ENCODE measurements at places on chromosomes 7 and 10.

DNA sequence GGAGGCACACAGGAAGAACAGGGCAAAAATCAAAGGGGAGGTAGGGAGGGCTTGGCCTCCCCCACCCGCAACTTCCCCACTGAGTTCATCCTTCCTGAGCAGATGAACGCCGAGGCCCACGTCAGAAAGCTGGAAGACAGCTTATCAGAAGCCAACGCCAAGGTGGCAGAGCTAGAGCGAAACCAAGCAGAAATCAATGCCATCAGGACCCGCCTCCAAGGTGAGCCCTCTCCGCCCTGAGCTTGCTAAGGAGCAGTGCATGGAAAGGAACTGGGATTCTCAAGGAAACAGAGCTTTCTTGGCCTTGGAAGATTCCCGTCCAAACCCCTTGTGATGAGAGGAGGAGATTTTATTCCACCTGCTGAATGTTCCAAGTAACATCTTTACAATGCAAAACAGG, 16.5 kb downstream of the MYH16 start:
- DNase-seq: no peak

- no peak for DNase-seq
Measured at GRCh38 chr10:20765066-20765465, 132.0 kb downstream of the NEBL start.

DNA sequence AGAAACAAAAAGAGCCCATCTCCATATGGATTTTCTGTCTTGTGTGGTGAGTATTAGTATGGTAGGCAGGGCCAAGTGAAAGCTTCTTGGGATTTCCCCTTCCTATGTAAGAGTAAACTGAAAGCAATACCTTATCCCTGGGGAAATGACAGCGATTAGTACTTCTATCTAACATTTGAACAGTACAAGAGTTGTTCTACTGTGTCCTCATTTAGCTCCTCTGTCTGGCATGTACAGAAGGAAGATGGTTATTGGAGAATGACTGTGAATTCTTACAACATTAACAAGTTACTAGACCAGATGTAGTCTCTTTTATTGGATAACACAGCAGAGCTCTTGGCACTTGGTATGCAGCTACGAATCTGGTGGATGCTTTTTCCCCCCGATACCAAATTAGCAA, 17.9 kb upstream of the TRIL start:
- no peak for DNase-seq

DNA sequence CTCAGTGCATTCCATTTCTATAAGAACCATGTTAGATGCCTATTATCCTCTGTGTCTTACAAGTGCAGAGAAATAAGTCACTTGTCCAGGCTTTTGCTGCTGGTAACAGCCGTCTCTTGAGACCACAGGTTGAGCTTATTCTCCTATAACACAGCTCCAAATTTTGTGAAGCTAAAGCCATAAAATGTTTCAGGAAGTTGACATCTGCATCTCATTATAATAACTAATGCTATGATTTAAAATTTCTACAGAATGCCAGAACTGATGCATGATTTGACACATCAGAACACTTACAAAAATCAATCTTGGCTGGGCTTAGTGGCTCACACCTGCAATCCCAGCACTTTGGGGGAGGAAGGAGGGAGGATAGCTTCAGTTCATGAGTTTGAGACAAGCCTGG, 986.9 kb downstream of the TYW1 start:
- no peak for DNase-seq

DNA sequence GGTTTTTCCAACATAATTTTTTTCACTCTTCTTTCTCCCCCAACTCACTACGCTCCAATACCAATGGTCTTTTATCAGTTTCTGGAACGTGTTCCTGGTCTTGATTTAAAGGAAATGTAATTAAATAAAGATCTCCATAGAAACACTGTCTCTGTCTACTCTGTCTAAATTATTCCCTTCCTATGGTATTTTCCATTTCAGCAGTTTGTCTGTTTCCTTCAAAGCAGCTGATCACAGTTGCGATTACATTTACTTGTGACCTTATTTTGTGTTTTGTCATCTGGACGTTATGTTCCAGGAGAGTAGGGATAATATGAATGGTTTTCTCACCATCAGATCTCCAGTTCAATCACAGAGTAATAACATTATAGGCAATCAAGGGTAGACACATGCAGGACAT, 359.2 kb downstream of the NRG3 start:
- DNase-seq: no peak

- DNase-seq: no peak
Measured at GRCh38 chr10:12351447-12351846, 2.1 kb downstream of the CAMK1D start.

DNA sequence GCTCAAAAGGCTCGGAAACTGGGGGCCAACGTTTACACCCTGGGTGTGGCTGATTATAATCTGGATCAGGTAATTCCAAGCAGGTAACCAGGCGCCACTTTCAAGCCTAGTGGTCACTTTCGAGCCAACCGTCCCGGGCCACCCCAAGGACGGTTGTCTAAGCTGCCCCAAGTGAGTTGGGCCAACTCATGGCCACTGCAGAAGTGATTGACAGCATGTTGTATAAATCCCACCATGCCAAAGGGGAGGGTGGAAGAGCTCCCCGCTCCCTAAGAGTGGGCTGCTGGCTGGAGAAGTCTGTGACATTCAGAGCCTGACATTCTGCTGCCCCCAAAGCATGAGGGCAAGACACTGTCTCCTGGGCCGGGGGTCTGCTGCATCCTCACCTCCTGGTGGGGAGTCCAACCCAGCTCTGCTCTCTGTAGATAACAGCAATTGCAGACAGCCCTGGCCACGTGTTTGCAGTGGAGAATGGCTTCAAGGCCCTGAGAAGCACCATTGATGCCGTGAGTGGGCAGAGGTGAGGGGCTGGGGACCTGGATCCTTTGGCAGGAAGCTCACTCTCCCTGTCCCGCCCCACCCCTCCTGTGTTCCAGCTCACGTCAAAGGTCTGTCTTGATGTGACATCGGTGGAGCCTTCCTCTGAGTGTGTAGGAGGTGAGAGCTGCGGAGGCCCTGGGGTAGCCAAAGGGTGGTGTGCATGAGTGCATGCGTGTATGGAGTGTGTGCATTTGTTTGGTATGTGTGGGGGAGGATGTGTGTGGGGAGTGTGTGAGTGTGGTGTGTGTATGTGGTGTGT, 10.8 kb downstream of the ANTXRL start:
- DNase-seq: no peak

DNA sequence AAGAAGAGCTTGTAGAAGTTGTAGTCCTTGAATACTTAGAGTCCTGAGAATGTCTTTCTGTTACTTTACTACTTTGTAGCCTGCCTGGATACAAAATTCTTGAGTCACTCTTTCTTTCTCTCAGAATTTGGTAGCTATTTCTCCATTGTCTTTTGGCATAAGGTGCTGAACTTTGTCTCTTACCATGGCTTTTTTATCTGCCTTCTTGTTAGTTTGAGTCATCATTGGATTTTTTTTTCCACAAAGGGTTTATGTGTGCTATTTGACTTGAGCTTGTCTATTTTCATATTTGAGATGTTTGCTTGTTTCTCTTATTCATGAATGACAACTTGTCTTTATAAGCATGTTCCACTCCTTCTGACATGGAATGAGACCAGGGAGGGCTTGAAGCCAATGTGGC, 74.5 kb upstream of the EXOC6 start:
- no peak for DNase-seq

DNA sequence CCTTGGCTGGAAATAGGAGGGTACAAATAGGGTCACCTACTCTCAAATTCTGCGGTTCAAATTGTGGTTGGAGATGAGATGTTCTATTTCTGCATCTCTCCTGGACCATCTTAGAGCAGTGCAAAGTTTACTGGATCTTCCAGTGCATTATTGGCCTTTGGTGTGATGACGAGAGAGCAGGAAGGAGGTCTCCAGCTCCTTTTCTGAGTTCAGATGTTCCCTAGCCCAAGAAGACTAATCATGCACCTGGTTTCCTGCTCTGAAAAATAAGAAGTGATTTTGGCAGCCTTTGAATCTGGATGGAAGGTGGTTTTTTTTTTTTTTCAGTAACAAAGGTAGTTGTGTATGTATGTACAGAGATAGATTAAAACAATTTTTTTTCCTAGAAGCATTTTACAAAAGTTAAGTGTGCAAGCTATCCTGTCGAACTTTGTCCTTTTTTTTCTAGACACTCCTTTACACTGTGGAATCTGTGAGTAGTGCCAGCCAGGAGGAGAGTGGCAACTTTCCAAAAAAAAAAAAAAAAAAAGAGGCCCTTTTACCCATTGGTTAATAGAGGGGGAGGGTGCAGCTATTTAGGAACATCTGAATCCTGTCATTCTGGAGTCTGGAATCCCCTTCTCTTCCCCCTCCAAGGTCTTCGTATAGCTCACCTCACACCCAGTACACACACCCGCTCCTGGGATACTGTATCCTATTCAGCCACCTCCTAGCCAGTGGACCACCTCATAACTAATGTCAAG, 26.3 kb downstream of the PAPSS2 start:
- DNase-seq: no peak

- DNase-seq: no peak
Measured at GRCh38 chr7:52753855-52754254, 281.6 kb upstream of the POM121L12 start.

DNA sequence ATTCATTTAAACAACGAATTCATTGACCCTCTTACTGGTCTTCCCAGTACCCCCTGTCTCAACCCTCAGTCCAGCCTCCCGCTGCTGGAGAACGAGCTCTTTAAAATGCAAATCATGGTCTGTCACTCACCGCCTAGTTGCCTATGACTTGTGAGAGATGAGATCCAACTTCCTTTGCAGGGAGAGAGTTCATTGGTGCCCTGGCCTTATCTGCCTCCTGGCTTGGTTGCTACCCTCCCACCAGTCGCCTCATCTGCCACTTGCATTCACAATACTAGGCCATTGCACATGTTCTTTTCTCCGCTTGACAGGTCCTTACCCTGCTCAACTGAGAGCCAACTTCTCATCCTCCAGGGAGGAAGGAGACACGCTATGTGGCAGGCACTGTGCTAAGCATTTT, 54.0 kb upstream of the MXI1 start:
- no peak for DNase-seq

- no peak for DNase-seq
Measured at GRCh38 chr10:89792187-89792586, 90.8 kb downstream of the KIF20B start.

GRCh38 chr10:104580774-104581675, 60.1 kb upstream of the SORCS3 start:
- peak; percentile 67 for DNase-seq

DNA sequence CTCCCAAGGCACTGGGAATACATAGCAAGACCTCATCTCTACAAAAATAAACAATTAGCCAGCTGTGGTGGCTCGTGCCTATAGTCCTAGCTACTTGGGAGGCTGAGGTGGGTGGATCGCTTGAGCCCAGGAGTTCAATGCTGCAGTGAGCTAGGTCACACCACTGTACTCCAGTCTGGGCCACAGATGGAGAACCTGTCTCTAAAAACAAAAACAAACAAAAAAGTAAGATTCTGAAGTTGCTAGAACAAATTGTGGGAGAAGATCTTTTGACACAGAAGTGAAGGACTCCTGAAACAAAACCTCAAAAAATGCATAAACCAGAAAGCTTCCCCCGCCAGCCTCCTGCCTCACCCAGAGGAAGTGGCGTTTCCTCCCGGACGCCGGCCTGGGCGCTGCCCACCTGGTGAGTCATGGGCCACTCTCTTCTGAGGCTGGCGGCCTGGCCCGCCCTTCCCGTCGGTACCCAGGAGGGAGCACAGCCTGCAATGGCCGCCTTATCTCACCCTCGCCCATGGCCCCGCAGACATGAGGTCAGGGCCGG, 25.4 kb upstream of the ELN start:
- peak; percentile 6 for DNase-seq

GRCh38 chr7:151885202-151885580, 8.3 kb upstream of the PRKAG2 start:
- DNase-seq: no peak

- DNase-seq: no peak
Measured at GRCh38 chr10:88901206-88901983, 21.4 kb downstream of the STAMBPL1 start.

DNA sequence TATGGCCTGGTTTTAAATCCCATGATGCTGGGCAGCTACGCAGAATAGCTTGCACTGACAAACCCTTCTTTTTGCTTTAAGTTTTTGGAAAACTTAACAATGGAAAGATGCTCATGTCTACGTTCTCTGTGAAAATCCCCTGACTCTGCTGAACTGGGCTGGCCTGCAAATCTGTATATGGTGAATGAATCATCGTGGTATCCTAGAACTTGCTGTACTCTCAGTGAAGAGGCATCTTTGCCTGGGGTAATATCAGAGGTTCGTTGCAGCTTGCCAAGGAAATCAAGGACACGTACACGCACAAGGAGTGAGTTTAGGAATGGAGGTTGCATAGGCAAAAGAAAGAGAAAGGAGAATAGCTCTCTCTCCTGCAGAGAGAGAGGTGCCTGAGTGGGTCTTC, 382.0 kb upstream of the ADARB2 start:
- no peak for DNase-seq

- no peak for DNase-seq
Measured at GRCh38 chr10:68924593-68924992, 23.5 kb downstream of the DDX50 start.

DNA sequence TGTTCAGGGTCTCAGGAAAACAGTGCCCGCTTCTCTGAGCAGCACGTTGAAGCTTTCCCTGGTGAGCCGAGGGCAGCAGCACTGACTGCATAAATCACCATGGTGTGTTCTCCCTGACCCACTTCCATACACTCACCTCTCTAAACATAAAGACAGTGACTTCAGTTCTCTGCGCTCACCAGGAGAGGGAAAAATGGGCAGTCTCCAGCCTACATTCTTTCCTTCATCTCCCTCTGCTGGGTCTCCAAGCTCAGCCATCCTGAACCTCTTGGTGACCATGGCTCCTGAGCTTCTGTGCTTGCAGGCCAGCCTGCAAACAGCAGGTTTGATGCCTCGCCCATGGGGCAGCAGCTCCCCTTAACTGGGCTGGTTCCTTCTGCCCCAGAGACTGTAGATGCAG, 236.6 kb upstream of the ZNF32 start:
- DNase-seq: no peak

Measured in effector memory CD8-positive, alpha-beta T cell (primary cell).